ENCODE measurements at places on chromosomes 2 and 18. TPM values are rescaled to one million over a fixed set of nuclear protein-coding genes. Genes with fewer than 3 reads are reported as not detected.
A peak's percentile ranks its signal among the peaks of the same experiment; 100 is the strongest.

GRCh38 chr2:240818293-240819125 is 1.5 kb downstream of the KIF1A start:
- DNase-seq: no peak

TRIP12 gene
- total RNA-seq: 368 TPM

DNA sequence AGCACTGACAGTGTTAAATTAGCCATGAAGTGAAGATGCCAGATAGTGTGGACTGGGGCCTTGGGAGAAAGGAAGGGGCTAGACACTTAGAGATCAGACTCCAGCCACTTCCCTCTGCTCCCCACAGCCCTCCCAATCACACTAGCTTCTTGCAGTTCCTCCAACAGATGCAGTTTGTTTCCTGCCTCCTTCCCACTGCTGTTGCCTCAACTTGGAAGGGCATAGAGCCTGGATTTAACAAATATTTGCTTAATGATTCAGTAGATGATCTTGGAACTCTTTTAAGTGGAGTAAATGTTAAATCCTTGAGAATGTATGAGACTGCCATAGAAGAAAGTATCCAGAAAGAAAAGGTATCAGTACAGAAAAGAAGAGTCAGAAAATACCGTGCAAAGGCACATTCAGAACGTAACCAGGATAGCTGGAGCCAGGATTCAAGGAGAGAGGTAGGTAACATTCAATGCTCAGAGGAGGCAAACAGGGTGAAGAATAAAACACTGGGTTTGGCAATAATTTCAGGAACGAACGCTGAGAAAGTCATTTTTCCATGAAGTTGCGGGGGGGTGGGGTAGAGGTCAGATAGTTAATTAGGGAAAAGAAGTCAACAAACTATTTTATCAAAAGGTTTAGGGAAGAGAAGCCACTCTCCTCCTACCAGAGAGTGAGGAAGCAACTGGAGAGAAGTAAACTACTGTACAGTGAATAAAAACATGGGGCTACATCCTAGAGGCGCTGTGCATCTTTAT is 1.3 kb upstream of the BZW1 start:
- peak; percentile 69 for DNase-seq

CFC1 gene
- not detected for total RNA-seq

ERFE gene
- 10.3 TPM for total RNA-seq

DNA sequence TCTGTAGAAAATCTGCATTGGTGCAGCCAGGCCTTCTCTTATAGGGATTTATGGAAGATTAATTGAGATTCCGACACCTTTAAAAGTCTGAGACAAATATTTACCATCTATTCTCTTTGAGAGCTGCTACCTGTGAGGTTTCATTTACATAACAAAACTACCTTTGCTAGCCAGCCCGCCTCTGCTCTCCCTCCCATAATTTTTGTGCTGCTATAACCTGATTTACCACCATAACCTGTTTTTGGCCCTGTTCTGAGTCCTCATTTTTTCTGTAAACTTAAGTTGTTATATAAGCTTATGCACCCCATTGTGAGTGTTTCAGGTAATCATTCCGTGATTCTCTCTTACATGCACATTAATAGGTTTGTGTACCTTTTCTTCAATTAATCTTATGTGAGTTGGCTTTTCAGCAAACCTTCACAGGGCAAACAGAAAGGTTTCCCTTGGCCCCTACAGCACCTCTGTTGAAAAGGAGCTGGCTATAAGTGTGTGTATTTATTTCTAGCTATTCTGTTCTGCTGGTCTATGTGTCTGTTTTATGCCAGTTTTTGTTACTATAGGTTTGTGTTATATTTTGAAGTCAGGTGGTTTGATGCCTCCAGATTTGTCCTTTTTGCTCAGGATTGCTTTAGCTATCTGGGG is 114.9 kb upstream of the XIRP2 start:
- no peak for DNase-seq

DNA sequence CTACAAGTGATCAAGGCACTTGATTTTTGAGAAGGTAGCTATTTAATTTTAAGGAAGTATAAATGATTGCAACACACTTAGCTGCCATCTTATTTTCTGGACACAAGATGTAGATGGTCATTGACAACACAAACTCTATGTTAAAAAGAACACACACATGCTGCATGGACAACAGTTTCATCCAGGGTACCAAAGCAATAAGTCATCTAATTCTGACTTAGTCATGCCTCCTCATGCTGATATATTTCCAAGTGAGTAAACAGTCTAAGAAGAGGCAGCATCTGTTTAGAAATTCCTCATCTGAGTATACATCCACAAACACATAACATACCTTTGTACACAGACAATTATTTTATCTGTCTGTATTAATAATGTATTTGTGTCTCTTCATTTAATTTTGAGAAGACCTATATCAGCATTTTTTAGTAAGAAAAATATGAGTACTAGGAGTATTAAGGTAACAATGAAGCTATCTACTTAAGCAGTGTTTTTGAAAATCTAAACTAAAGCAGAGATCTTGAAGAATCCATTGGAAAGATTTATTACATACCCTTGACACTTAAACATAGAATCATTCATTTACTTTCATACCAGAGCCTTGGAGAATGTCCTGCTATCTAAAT is 84.9 kb downstream of the SCN1A start:
- no peak for DNase-seq

DNA sequence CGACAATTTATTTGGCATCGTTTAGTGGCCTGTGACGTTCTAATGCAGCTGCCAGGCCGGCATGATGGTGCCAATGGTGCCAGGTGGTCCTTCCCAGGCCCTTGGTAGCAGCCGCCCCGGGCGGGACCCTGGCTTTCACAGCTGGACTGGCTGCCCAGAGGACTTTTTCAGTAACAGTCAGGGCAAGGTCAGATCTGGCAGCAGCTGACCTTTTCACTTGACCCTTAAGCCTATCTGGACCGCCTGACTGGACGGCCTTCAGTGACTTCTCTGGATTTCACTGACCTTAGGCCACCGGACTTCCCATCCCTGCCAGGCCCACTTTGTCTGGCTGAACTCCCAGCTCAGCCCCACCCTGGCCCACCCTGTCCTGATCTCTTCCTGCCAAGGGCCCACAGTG is 15.9 kb downstream of the TRIB2 start:
- no peak for DNase-seq

GRCh38 chr18:25164848-25165811 is 186.8 kb downstream of the ZNF521 start:
- DNase-seq: no peak

Data from Panc1 (cell line).